ENCODE measurements at places on chromosomes 6 and 20.

DNA sequence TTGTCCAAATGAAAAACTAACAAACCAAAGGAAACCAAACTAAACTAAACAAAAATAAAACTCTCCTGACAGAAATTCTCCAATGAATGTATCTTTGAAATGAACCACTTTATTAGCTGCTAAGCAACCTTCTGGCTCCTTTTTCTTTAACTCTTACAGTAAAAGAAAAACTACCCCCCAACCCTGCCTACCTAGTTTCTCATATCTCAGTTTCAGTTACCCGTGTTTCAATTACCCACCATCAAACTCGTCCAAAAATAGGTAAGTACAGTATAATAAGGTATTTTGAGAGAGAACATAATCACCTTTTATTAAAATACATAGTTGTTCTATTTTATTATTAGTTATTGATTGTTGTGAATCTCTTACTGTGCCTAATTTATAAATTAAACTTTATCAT is 177.4 kb upstream of the THEMIS start:
- no peak for DNase-seq

- DNase-seq = no peak
Observed at GRCh38 chr6:163970846-163971564, 556.5 kb downstream of the QKI start.

- peak; percentile 63 for DNase-seq
Observed at GRCh38 chr20:58870293-58871014, 17.9 kb downstream of the GNAS start.

DNA sequence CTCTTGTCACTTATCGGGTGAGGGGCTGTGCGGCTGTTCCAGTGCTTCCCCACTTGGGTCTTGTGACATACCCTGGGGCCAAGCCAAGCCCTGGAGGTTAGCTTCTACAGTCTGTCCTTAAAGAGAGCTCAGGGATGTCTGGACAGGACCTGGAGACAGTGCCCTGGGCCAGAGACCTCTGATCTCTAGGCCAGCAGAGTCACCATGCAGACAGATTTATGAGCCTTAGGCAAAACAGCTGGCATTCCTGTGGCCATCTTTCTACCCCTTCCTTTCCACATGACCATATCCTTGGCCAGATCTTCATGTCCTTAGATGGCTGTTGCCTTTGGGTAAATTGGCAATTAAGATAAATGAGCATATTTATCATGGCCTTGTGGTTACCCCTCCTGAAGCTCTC is 678.6 kb downstream of the MAFB start:
- no peak for DNase-seq

DNA sequence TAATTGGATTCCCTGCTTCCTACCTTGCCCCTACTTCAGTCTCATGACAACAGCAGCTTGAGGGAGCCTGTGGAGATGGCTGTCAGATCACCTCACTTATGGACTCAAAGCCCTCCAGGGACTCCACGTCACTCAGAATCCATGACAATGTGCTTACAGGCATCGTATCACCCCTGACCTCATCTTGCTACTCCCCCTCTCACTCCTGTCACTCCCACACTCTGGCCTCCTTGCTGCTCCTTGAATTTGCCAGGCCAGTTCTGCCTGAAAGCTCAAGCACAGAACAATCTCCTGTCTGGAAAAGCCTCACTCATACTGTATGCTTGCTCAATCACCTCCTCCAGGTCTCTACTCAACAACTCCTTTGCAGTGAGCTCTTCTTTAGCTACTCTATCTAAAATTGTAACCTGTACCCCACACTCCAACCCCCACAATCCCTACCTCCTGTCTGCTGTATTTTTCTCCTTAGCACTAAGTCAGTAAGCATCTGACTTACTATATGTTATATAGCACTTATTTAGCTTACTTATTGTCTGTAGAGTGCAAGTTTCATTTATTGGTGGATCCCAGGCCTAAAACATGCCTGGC is 10.7 kb upstream of the GSTA4 start:
- DNase-seq = no peak

GRCh38 chr20:36339646-36340592 is 33.8 kb downstream of the DLGAP4 start:
- DNase-seq = no peak

- DNase-seq = no peak
Observed at GRCh38 chr6:25229671-25230321, 49.4 kb upstream of the CARMIL1 start.

GRCh38 chr6:106372838-106373501 is 12.5 kb downstream of the CRYBG1 start:
- DNase-seq = no peak

- no peak for DNase-seq
Observed at GRCh38 chr20:50848846-50849673, 54.2 kb downstream of the BCAS4 start.

- no peak for DNase-seq
Observed at GRCh38 chr6:79215213-79215824, 19.2 kb downstream of the HMGN3 start.

DNA sequence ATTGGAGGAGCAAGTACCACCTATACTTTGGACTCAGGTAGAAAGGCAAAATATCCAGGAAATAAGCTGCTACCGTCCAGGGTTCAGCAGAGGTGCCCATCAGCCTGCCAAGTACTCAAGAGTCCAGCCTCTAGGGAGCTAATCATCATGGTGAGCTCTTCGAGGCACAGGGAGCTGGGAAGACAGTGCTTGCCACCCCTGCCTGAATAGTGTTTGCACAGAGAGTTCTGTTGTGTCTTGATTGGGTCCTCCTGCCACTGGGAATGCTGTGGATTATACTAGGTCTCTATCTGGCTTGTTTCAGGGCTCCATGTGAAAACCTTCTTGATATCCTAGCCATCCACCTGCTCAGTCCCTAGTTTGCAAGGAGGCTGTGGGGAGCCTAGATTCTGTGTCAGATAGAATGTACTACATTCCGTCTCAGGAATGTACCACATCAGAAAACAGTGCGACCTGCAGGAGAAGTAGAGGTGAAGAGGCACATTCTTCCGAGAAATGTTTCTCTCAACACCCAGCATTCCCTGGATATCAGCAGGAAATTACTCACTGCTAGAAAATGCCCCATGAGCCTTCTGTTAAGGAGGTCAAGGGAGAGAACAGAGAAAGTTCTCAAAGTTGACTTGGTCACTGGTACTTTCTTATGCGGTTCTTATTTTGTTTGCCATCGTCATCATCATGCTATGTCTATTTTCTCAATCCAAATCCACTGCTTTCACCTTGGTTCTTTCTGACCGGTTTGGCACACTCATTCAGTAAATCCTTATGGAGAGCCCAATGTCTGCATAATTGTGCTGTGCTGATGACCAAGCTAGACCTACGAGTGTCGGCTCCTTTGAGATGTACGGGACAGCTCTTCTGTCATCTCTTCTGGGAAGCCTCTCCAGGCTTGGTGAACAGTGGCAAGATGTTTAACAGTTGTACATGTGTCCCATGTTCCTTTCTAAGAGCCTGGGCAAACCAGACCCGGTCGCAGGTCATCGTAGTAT is 30.7 kb downstream of the PTPN1 start:
- DNase-seq = no peak

DNA sequence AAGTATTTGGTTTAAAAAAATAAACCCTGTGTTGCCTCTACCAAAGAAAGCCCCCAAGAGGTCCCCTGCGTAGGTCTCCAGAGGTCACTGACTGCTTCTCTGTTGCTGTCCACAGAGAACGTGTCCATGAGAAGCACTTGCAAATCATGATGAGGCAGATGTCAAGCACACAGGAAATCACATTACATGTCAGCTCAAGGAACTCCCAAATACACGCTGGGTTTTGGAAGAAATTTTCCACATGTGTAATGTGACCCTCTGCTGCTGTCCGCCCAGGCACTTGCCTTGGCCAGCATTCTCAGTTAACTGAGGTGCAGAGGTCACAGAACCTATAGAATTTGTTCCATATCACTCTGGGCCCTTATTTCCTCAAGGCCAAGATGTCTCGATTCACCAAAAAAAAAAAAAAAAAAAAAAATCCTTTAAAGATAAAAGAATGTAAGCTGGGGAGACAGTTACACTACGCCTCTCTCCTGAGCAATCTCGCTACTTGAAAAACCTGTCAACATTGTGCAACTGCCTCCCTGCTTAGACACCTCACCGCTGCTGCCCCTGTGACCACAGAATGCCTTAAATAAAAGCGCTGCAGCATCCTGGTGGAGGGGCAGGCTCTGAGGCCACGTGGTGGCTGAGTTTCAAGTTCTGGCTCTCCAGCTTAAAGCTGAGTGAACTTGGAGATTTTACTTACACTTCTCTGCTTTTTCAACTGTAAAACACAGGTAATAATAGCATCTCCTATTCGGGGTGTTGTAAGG is 42.3 kb downstream of the SLC22A23 start:
- no peak for DNase-seq

DNA sequence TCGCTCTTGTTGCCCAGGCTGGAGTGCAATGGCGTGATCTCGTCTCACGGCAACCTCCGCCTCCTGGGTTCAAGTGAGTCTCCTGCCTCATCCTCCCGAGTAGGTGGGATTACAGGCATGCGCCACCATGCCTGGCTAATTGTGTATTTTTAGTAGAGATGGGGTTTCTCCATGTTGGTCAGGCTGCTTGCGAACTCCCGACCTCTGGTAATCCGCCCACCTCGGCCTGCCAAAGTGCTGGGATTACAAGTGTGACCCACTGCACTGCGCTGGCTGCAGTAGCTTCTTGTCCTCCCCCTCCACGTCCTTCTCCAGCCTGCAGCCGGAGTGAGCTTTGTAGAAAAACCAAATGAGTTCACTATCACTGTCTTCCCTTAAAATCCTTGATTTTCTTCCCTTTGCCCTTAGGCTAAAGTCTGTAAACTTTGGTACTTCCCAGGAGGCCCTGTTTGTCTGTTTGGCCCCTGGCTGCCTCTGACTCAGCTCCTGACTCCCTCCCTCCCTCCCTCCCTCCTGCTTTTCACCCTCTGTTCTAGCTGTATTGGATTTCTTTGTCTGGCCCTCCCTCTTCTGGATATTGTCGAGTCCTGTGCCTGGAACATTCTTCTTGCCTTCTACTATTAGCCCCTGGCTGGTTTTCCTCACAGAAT is 12.9 kb downstream of the PARD6B start:
- no peak for DNase-seq

DNA sequence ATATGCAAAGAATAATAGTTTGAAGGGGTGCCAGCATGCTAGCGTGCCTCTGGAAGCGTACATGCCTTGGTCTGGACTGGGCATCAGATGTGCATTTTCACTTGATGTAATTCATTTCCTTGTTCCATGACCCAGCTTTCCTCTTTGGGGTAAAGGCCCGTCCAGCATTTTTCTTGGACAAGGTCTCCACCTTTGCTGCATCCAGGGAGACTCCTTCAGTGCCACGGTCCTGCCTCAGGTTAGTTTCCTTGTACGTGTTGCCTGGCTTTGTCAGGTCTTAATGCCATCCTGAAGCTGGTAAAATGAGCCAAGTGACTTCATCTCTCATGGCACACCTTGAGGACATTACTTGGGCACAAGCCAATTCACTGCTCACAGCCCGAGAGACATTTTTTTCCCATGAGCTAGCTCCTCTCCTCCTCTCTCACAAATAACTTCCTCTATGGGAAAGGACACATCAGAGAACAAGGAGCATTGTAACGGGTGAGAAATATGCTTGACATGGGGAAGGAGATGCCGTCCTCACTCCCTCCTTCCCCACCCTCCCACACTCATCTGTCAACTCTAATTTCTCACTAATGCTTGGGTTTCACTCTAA is 23.9 kb downstream of the EDN1 start:
- no peak for DNase-seq

DNA sequence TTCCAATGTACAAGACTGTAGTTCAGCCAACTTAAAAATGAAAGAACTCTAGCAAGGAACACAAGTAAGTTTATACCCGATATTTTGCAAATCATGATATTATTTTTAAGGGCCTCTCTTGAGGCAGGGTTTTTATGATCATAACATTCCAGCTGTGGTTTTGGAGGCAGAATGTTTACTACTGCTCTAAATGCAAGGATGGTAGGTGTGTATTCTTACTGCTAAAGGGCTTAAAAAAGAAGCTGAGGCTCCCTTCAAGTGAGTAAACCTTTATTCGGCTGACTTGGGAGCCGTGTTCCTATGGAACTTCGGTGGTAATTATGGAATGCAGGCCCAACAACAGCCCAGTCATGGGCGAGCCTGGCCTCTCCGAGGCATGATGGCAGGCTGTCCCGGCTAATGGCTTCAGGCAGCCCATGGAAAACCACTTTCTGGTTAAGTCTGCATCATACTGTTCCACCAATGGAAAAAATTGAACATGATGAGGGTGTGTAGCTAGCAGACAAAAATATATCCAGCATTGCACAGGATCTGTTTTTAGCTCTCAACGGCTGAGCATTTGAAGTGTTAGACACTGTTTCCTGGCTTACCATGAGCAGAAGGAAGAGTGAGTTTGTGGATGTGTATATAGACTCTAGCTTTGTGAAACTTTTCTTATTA is 111.5 kb downstream of the TIAM2 start:
- no peak for DNase-seq

DNA sequence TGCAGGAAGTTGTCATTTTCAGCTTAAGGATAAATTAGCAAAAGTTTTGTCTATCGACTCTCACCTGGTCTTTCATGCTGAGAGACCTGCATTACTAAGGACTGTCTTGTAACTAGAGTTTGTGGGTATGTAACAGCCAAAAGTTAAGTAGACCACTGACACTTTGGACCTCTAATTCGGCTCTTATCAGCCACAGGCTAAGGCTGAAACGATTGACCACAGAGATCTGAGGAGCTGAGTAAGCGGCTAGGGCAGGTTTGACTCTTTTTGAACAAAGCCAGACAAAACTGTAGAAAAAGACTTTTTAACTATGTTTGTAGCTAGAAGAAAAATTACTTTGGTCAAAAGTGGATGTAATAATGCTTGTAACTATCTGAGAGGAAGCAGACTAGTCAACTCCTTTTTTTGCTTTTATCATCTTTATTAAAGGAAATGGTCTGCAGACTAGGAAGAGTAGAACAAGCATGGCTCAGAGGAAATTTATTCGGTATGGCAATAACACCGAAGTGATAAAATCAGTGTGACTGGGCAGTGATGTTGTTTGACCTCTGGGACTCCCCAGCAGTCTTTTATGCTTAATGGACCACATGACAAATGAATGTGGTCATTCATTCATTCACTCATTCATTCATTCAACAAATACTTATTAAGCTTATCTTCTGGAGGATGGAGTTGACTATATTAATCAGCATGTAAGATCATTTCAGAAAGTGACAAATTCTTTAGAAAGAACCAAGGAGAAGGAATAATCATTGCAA is 725.0 kb upstream of the HS3ST5 start:
- no peak for DNase-seq

DNA sequence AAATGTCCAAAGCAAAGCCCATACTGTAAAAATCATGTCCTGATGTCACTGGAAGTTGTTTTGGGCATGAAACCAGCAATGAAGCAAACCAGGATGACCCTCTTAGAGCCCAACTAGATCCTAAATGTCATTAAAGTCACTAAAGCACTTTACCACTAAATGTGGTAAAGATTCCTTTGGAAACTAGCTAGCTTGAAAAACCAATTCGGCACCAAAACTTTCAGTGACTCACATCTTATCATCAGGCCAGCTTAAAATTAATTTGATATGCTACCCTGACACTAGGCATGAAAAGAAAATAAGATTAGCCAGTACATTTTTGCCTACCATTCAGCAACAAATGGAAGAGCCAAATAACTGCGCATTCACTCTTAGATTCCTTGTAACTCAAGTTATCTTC is 145.8 kb downstream of the PACRG start:
- no peak for DNase-seq

GRCh38 chr6:69866770-69867638 is 648 bp downstream of the COL19A1 start:
- DNase-seq = peak; percentile 54
